ENCODE measurements at places on chromosomes 2 and 18. TPM values are rescaled to one million over a fixed set of nuclear protein-coding genes. Genes with fewer than 3 reads are reported as not detected.
A peak's percentile ranks its signal among the peaks of the same experiment; 100 is the strongest.

CROCC2 gene
- not detected for total RNA-seq

PARD6G gene
- total RNA-seq, result 0.40 TPM

PTPRN gene
- 0.07 TPM for total RNA-seq

UGT1A8 gene
- not detected for total RNA-seq

NGEF gene
- total RNA-seq, result 1.2 TPM

SALL3 gene
- not detected for total RNA-seq

BMP10 gene
- not detected for total RNA-seq

NTSR2 gene
- not detected for total RNA-seq

DNA sequence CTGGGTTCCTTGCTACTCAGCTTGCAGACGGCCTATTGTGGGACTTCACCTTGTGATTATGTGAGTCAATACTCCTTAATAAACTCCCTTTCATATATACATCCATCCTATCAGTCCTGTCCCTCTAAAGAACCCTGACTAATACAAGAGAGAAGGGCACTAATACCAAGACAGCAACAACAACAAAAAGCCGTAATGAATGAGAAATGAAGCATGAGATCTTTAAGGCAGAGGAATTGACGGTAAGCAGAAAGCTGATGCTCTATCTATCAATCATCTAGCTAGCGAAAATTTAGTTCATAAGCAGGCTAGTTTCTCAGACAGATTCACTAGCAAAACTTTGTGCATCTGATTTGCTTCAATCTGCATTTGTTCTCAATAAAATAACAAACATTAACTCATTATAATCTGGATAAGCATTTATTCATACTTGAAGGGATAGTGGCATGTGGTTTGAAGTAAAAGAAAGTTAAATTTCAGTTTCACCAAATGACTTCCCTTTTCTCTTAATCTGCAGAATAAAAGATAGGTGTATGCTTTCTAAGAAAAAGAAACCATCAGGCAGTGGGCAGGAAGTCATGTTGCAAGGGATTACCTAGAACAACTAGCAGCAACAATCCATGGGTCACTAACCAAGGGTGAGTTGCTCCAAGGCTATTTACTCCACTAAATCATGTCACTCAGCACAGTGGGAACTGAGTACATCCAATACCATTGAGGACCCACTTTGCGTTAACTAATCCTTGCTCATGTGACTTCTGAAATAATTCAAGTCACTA is 376.5 kb downstream of the TMEM182 start:
- H3K27ac ChIP-seq, result no peak overlapping the region
- DNase-seq, result peak; percentile 61
- H3K36me3 ChIP-seq, result peaks cover 8% of the 10 kb centered on the region

DNA sequence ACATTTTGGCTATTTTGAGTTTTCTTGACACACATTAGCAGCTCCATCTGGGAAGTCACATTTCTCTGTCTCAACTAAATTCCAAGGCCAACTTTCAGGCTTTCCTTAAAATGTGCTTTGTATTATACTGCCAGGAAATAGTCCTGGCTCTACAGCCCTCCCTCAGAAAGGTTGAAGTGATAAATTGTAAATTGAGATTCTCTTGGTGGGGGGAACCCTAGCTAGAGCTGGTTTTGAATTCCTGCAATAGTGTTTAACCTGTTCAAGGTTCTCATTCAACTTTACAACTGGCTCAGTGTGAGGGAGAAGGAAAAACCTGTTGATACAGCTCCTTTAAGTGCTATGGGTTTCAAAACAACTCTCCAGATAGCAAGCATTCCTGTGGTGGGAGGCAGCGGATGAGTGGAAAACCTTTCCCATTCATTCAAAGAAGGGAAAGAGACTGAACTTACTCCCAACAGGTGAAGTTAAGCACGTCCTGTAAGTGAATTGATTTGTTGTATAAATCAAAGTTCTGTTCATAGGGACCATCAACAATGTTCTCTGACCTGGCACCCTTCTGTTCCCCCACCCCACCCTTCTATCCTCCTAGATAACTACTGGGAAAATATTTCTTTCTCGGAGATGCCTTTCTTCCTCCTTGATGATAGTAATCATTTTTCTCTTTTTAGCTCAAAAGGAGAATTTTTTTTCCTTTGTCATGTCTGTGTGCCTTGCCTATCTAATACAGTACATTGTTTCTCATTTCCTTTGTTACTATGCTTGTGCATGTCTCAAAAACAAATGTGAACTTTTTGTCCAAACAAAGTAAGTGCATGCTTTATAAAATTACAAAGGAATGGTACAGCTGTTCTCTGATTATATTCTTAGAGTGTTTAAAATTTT is 44.2 kb upstream of the SLC39A10 start:
- no peaks in the 10 kb centered on the region for H3K27me3 ChIP-seq
- H3K4me1 ChIP-seq, result peaks cover 12% of the 10 kb centered on the region
- no peak overlapping the region for H3K4me3 ChIP-seq
- DNase-seq, result no peak
- H3K27ac ChIP-seq, result no peak overlapping the region

GRCh38 chr2:186950694-186951093 is 101.7 kb upstream of the ZSWIM2 start:
- DNase-seq, result no peak

- H3K4me1 ChIP-seq, result peaks cover 27% of the 10 kb centered on the region
- peaks cover 12% of the 10 kb centered on the region for H3K36me3 ChIP-seq
- peak; percentile 78 for DNase-seq
- peaks cover 47% of the 10 kb centered on the region for H3K27me3 ChIP-seq
Observed at GRCh38 chr2:37323781-37324535, 675 bp downstream of the PRKD3 start.

- H3K27ac ChIP-seq, result no peak overlapping the region
- H3K4me3 ChIP-seq, result no peak overlapping the region
- H3K27me3 ChIP-seq, result no peaks in the 10 kb centered on the region
- peaks cover 33% of the 10 kb centered on the region for H3K4me1 ChIP-seq
Observed at GRCh38 chr2:237736783-237737182, 61.8 kb upstream of the RBM44 start.

DNA sequence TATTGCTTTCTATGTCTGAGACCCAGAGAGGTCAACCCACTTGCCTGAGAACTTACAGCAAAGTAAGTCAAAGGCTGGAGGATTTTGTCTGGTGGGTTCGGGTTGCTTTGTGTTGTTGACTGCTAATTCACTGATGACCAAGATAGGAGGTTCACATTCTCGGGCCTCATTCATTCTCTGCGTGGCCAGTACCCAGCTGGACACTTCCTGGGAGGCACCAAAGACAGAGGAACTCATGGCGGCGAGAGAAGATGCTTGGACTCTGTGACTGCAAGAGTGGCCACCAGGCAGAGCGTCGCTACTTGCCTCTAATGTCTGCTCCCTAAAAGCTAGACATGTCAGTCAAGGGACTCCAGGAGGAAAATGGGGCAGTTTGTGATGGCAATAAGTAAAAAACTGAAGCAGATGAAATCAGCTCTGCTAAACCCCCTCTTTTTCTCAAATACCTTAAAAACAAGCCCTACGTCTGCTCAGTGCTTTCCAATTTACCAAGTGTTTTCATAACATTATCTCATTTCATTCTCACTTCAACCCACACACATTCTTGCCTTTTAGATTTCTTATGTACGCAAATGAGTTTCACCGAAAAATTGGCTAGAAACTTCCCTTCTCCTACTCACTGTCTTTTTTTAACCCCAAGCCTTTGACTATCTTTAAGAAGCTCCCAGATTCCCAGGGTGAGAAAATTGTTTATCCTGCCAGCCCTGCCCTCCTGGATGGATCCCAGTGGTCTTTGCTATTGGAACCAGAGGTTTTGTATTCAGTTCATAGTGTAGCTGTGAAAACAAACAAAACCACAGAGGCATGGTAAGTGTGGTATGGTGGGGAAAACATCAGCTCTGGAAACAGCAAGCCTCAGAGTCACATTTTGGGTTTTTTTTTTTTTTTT is 4.9 kb upstream of the LBH start:
- H3K27ac ChIP-seq, result peak overlapping the region; percentile 98
- H3K36me3 ChIP-seq, result no peaks in the 10 kb centered on the region
- peak overlapping the region; percentile 89 for H3K4me3 ChIP-seq
- peaks cover 69% of the 10 kb centered on the region for H3K4me1 ChIP-seq
- no peaks in the 10 kb centered on the region for H3K27me3 ChIP-seq

DNA sequence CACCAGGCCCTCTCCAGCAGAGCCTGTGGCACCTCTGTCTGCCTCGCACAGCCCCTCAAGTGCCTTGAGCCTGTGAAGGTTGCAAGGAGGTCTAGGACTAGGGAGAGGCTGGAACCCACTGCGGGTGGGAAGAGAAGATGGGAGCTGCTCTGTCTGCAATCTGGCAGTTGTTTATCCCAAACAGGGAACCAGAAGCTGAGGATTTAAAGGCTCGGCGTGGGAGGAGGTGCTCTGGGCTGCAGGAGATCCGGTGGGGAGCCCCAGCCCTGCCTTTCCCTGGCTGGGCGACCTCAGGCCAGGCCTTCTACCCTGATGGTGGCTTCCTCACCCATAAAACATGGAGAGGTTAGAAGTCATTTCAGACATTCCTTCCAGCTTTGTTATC is 174.1 kb downstream of the SMAD7 start:
- H3K36me3 ChIP-seq, result no peaks in the 10 kb centered on the region
- no peak overlapping the region for H3K4me3 ChIP-seq

DNA sequence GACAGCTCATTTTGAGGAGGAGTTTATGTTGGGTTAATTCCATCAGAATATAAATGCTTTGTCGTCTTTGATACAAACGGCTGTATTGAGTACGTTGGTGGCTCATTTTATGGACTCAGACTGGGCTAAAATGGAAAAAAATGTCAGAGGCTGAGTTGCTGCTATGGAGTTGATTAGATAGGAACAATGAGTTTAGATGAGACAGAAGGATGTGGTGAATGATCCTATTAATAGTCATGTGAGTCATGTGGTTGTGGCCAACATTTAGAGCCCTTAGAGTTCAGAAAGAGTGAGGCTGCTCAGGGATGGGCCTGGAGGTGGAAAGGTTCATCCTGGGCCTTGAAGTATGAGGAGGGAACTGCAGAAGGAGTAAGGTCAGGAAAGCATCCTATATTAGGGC is 434.2 kb downstream of the MEIS1 start:
- H3K4me3 ChIP-seq, result no peak overlapping the region
- DNase-seq, result no peak
- H3K27me3 ChIP-seq, result no peaks in the 10 kb centered on the region
- no peak overlapping the region for H3K27ac ChIP-seq
- H3K4me1 ChIP-seq, result no peaks in the 10 kb centered on the region

- no peaks in the 10 kb centered on the region for H3K36me3 ChIP-seq
- H3K4me3 ChIP-seq, result peak overlapping the region; percentile 77
- peaks cover 69% of the 10 kb centered on the region for H3K4me1 ChIP-seq
- peak overlapping the region; percentile 97 for H3K27ac ChIP-seq
- H3K27me3 ChIP-seq, result no peaks in the 10 kb centered on the region
Observed at GRCh38 chr2:43170405-43171105, 55.9 kb downstream of the ZFP36L2 start.

DNA sequence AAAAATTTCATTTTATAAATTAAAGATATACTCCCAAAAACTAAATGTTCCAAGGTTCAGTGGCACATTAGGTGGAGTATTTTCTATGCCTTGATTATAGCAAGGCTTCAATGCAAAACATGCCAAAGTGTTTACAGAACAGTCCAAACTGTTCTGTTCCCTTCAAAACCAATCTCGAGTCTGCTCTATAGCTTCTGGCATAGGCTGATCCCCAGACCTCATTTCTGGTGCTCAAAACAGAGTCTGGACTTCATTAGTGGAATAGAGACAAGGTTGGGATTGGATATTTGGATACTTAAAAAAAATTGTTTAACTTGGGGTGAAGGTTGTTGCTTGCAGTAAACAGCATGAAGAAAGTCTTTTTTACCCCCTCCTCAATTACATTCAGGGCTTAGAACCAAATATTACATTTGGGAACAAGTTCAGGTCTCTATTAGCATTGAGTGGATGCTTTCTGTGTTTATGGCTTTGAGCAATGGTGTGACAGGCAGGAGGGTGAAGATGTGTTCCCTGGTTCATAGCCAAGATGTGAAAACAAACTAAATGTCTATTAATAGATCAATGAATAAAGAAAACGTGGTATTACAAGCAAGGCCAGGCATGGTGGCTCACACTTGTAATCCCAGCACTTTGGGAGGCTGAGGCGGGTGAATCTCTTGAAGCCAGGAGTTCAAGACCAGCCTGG is 208.1 kb upstream of the RND3 start:
- no peaks in the 10 kb centered on the region for H3K27me3 ChIP-seq
- H3K4me3 ChIP-seq, result no peak overlapping the region
- H3K36me3 ChIP-seq, result no peaks in the 10 kb centered on the region
- H3K27ac ChIP-seq, result no peak overlapping the region
- DNase-seq, result no peak

DNA sequence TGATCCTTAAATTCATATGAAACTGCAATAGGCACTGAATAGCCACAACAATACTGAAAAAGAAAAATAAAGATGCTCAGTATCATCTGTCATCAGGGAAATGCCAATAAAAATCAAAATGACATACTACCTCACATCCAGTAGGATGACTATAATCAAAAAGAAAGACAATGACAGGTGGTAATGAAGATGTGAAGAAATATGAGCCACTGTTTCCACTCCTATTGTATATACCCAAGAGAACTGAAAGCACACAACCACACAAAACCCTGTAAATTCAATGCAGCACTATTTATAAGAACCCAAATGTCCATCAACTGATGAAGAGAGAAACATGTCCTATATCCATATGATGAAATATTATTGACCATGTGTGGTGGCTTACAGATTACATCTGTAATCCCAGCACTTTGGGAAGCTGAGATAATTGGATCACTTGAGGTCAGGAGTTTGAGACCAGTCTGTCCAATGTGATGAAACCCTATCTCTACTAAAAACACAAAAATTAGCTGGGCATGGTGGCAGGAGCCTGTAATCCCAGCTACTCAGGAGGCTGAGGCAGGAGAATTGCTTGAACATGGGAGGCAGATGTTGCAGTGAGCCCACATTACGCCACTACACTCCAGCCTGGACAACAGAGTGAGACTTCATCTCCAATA is 39.9 kb downstream of the MAP3K2 start:
- H3K36me3 ChIP-seq, result peaks cover 6% of the 10 kb centered on the region
- H3K27me3 ChIP-seq, result no peaks in the 10 kb centered on the region
- no peak for DNase-seq
- no peak overlapping the region for H3K4me3 ChIP-seq

- no peaks in the 10 kb centered on the region for H3K4me1 ChIP-seq
- H3K27me3 ChIP-seq, result peaks cover 3% of the 10 kb centered on the region
- H3K36me3 ChIP-seq, result no peaks in the 10 kb centered on the region
Observed at GRCh38 chr2:192044496-192044895, 150.2 kb downstream of the TMEFF2 start.

DNA sequence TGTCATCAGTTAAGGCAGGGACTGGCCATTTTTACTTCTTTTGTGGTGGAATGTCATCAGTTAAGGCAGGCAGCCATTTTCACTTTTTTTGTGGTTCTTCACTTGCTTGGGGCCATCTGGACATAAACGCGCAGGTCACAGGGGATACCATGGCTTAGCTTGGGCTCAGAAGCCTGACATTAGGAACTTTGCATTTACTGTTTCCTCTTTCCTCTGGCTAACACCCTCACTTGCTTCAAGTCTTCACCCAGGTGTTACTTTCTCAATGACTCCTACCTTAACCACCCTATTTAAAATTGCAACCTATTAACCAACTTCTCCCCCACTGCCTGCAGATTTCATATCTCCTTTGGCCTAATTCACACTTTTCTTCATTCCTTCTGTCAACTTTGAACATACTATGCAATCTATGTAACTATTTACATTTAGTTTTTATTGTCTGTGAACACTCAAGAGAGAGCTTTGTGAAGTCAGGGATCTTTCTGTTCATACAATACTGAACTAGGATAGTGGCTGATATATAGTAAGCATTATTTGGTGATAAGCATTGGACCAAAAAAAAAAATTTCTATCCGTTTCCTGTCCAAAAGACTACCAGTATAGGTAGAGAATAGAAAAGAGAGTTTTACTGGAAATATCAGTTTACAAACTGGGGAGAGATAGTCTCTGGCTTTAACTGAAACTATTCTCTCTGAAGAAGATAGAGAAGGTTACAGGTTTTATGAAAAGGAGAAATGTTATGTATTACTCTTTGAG is 600.1 kb upstream of the ZNF804A start:
- no peak for DNase-seq
- no peaks in the 10 kb centered on the region for H3K36me3 ChIP-seq
- H3K4me3 ChIP-seq, result no peak overlapping the region
